Suppressor macrophage (primary cell): ENCODE measurements at places on chromosomes 1 and 21.

GRCh38 chr1:228723287-228723686 lies 12.0 kb upstream of the RHOU start:
- no peak for DNase-seq

DNA sequence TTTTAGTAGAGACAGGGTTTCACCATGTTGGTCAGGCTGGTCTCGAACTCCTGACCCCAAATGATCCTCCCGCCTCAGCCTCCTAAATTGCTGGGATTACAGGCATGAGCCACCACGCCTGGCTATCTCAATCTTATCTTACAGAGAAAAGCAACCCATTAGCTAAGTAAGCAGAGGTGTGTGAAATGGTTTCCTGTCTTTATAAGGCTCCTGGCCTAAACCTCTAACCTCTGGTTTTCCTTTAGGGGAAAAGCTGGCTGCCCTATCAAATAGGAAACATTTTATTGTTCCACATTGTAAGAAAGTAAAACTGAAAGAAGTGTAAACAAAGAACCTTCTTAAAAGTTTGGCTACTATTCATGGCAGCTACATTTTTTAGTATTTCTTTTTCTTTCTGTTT lies 78.3 kb upstream of the MORC3 start:
- no peak for DNase-seq

GRCh38 chr1:183149273-183149672 lies 36.8 kb upstream of the LAMC2 start:
- DNase-seq, result no peak

GRCh38 chr1:201703621-201704438 lies 125.1 kb upstream of the IPO9 start:
- DNase-seq, result peak; percentile 89

DNA sequence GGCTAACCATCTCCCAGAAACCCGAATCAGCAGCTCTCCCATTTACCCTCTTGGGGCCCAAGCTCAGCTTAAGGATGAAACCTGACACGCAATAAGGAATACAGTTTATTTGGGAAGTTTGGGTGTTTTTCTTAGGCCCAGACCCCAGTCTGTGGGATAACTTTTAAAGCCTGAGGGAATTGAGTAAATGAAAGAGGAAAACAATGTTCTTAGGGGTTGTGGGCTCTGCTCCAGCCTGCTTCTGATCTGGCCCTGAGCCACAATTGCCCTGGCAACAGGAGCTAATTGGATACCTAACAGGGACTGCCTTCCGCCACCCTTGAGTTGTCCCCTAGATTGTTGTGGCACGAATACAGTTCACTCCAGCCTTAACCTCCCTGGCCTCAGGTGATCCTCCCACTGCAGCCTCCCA lies 20.1 kb downstream of the DYRK3 start:
- no peak for DNase-seq

DNA sequence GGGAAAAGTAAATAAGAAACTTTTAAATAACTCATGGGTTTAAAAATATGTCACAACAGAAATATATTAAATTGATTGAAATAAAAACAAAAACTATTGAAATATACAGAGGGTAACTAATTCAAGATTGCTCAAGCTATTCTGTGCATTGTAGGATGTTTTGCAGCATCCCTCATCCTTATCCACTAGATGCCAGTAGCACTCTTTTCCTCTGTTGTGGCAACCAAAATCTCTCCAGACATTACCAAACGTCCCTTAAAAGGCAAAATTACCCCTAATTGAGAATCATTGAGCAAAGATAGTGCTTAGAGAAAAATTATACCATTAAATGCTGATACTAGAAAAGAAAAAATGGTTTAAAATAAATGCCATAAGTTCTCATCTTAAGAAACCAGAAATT lies 682.6 kb downstream of the RWDD3 start:
- DNase-seq, result no peak

GRCh38 chr1:91349524-91349923 lies 55.1 kb downstream of the HFM1 start:
- DNase-seq, result peak; percentile 59

GRCh38 chr1:222918801-222919477 lies 104.1 kb downstream of the DISP1 start:
- no peak for DNase-seq

DNA sequence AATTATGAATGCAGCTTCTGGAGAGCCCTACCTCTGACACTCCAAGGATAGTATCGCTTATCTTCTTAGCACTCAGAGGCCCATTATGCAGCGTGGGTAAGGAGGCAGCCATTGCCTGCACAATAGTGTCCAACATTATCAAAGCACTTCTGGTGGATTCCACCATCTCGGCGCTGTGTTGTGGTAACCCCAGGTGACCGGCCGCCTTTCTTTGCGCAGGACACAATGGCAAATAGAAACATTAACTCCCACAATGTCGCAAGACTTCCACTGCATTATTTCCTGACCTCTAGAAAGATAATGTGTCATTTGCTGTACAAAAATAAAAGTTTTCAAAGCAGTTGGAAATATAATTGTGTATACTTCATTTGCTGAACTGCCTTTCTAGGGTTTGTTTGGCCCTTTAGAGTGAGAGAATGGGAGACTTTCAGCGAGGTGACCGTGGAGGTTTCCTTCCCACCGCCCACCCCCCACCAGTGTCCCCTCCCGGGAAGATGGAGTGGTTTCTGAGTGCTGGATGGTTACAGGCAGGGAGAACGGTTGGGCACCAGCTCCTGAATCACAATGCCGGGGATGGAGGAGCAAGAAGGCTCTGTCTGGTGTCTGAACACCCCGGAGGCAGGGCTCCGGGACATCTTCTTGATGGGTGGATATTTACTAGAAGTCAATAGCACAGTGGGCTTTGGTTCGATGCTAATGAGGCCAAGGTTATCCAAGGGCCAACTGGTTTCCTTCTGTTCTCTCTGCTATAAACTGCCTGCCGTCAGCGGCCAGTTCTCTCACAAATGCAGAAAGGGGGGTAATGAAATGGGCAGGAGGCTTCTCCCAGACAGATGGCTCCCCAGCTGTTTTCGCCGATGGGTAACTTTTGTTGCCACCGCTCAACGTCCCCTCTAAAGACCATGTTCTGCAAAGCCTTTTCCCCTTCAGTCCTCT lies 215.4 kb upstream of the PROX1 start:
- no peak for DNase-seq

DNA sequence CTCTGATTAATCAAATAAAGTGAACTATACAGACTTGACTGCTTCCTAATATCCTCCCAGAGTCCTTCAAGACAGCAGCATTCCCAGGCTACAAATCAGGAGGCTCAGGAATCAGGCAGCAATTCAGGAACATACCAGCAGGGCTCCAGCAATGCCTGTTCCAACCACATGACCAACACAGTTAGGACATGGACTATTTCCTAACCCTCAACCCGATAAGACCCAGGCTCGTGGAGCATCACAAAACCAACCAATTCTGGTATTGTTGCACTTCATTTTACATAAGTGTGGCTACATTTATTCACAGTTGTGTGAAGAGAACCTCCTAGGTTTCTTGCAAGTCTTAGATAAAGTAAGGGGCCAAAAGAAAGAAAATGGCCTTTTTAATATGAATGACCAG lies 546.2 kb upstream of the ADGRL2 start:
- no peak for DNase-seq

GRCh38 chr1:242556276-242556675 lies 31.8 kb upstream of the PLD5 start:
- no peak for DNase-seq

GRCh38 chr1:208835097-208835463 lies 590.9 kb upstream of the PLXNA2 start:
- no peak for DNase-seq

DNA sequence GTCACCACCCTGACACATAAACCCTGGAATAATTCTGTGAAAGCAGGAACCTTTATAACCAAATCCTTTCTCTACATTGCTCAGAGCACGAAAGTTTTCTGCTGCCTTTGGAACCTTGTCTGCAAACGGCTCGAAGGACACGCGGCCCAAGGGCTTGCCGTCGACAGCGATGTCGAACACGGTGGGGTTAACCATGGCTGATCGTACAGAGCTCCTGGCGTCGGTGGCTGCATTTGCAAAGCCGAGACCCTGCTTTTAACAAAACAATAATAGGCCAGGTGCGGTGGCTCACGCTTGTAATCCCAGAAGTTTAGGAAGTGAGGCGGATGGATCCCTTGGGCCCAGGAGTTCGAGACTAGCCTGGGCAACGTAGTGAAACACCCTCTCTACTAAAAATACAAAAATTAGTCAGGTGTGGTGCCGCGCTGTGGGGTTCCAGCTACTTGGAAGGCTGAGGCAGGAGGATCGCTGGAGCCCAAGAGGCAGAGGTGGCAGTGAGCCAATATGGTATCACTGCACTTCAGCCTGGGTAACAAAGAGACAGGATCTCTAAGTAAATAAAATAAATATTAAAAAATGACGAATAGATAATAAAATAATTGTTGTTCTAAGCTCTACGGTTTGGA lies 2.2 kb upstream of the EIF2B3 start:
- no peak for DNase-seq

- DNase-seq, result no peak
Observed at GRCh38 chr1:170674239-170674638, 10.3 kb downstream of the PRRX1 start.

GRCh38 chr1:26833432-26834405 lies 7.2 kb downstream of the ZDHHC18 start:
- peak; percentile 62 for DNase-seq

- no peak for DNase-seq
Observed at GRCh38 chr1:234107416-234108021, 203.0 kb downstream of the SLC35F3 start.

GRCh38 chr1:247077876-247078257 lies 744 bp downstream of the ZNF670 start:
- DNase-seq, result no peak

DNA sequence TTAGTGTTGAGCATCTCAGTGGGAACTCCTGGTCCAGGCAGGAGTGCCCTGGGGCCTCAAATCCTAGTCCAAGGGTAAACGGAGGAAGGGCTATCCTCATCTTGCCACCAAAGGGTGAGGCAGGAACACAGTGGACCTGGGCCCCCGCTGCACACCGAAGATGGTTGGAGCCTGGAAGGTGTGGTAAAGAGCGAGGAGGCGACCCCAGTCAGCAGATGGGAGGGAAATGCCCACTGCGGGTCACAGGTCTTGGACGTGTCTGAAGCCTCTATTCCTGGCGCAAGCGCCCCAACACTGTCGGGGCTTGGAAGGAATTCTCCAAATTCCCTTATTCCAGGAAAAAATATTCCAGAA lies 38.5 kb upstream of the SYNC start:
- DNase-seq, result no peak

GRCh38 chr1:34642679-34643078 lies 112.2 kb upstream of the GJB5 start:
- no peak for DNase-seq

DNA sequence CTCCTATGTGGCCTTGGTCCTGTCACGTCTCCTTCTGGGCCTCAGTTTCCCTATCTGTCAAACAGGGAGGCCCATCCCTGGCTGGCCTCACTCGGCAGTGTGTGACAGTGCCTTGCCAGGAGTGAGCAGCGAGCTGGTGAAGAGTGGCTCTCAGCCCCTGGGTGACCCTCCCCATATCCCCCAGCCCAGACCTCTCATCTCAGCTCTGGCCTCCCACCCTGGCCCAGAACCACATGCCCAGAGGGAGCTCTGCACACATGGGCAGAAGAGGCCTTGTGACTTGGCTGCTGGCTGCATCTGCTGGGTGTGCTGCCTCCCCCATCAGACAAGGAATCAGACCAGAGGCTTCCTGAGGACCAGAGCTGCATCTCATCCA lies 19.5 kb upstream of the PADI1 start:
- DNase-seq, result no peak

- no peak for DNase-seq
Observed at GRCh38 chr21:33281096-33281652, 15.0 kb downstream of the IL10RB start.

- DNase-seq, result no peak
Observed at GRCh38 chr1:197801684-197802083, 26.4 kb upstream of the DENND1B start.

GRCh38 chr1:201728731-201729130 lies 100.2 kb upstream of the IPO9 start:
- DNase-seq, result no peak

DNA sequence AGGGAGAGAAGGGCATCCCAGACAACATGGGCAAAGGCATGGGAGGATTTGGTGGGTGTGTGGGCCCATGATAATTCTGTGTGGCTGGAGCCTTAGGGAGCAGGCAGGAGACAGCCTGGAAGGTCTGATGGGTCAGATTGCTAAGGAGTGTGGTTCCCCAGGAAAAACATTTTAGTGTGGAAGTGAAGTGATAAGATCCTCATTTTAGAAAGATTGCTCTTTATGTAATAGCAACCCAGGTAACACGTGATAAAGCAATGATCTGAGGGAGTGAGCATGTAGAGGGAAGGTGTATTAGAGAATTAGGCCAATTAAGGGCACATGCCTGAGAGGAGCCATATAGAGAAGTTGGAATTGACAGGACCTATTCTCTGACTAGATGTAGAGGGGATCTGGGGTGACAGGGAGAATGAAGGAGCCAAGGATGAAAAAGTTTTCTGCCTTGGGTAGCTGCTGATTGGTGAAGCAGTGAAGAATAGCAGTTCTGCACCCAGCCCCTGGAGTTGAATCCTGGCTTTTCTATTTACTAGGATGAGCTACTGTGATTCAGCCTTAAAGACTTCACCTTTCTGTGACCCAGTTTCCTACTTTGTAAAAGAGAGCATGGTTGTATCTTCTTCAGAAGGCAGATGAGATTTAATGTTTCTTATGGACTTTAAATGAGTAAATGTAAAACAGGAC lies 18.7 kb upstream of the SLAMF6 start:
- DNase-seq, result no peak

GRCh38 chr1:36179220-36179600 lies 23.2 kb downstream of the MAP7D1 start:
- DNase-seq, result no peak

GRCh38 chr1:43978551-43979260 lies at the start of gene B4GALT2:
TSS of gene B4GALT2 (plus strand) at chr1:43979210. CDS start at chr1:43981161, 1,951 bp downstream.
- peak; percentile 83 for DNase-seq

GRCh38 chr1:158396646-158397045 lies 2.6 kb downstream of the OR10T2 start:
- no peak for DNase-seq

- no peak for DNase-seq
Observed at GRCh38 chr21:23939369-23940065, 1667.8 kb downstream of the MRPL39 start.

DNA sequence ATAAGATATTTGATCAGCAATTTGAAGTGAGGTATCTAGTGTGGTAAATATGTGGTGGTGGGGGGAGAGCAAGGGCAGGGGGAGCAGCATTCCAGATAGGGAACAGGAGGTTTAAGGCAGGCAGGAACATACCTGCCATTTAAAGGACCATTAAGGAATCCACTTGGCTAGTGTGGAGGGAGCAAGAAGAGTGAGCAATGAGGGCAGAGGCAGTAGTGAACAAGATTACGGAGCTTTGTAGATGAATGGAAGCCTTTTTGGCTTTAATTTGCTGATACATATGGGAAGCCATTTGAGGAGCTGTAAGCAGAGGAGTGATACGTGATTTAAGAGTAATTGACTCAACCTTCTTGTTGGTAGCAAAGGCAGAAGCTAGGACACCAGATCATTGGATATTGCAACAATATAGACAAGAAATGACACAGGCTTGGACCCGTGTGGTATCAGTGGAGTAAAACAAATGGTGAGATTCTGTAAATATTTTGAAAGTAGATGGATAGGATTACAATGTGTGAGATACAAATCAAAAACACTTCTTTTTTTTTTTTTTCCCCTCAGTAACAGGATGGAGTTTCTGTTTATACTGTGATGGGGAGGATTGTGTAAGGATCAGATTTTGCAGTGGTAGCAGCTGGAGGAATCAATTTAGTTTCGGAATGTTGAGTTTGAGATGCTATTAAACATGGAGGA lies 73.8 kb upstream of the B3GALT2 start:
- no peak for DNase-seq
